Tibial artery (tissue), 4 donors: ENCODE measurements at places on chromosomes 6 and 20.

GRCh38 chr20:19433371-19434350, 221.2 kb downstream of the SLC24A3 start:
- H3K4me1 ChIP-seq: no peaks in the 10 kb centered on the region
- no peak for DNase-seq
- no peaks in the 10 kb centered on the region for H3K36me3 ChIP-seq
- H3K27ac ChIP-seq: no peak overlapping the region
- no peak overlapping the region for H3K4me3 ChIP-seq

GRCh38 chr20:50215101-50215690, 24.6 kb downstream of the CEBPB start:
- H3K4me1 ChIP-seq: peaks cover 20% of the 10 kb centered on the region
- no peak overlapping the region for H3K27ac ChIP-seq
- no peaks in the 10 kb centered on the region for H3K36me3 ChIP-seq
- no peaks in the 10 kb centered on the region for H3K27me3 ChIP-seq
- H3K4me3 ChIP-seq: no peak overlapping the region

DNA sequence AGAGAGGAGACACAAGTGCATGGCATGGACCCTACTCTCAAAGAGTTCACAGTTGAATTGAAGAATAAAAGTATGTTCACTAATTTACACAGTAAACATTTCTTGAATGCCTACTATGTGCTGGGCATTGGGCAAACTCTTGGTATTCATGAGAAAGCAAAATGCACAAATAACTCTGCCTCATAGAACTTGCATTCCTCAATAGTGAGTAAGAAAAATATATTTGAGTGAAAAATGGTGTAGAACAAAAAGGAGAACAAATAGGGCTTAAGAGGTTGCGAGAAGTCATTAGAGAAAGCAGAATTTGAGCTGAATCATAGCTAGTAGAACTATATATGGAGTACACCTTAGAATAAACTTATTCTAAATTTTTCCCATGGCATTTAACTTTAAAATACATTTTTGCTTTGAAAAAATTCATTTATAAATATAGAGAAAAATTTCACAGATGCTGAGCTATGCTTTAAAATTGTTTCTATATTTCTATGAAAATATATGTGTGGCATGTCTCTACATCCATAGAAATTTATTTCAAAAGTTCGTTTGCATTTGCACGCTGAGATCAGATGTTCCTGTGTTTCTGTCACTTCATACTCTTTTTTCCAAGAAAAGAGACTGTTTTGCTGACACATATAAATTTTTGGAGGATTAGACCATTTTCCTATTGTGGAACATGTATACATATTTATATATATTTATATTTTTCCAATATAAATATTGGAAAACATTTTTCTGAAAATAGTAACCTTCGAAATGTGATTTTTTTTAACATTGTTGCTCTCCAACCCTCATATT, 236.1 kb downstream of the KCNQ5 start:
- no peak overlapping the region for H3K4me3 ChIP-seq
- H3K4me1 ChIP-seq: no peaks in the 10 kb centered on the region
- no peaks in the 10 kb centered on the region for H3K27me3 ChIP-seq
- DNase-seq: no peak
- H3K27ac ChIP-seq: no peak overlapping the region
- H3K36me3 ChIP-seq: no peaks in the 10 kb centered on the region

GRCh38 chr20:1815502-1816085, 79.6 kb upstream of the SIRPA start:
- H3K4me1 ChIP-seq: peaks cover 73% of the 10 kb centered on the region
- no peak for DNase-seq
- H3K27me3 ChIP-seq: no peaks in the 10 kb centered on the region
- H3K4me3 ChIP-seq: no peak overlapping the region
- no peaks in the 10 kb centered on the region for H3K36me3 ChIP-seq
- peak overlapping the region; percentile 77 for H3K27ac ChIP-seq

GRCh38 chr6:166751051-166751595, 124.1 kb upstream of the RPS6KA2 start:
- no peak overlapping the region for H3K4me3 ChIP-seq
- no peaks in the 10 kb centered on the region for H3K36me3 ChIP-seq
- no peak overlapping the region for H3K27ac ChIP-seq
- H3K27me3 ChIP-seq: peaks cover 19% of the 10 kb centered on the region
- no peak for DNase-seq
- no peaks in the 10 kb centered on the region for H3K4me1 ChIP-seq

DNA sequence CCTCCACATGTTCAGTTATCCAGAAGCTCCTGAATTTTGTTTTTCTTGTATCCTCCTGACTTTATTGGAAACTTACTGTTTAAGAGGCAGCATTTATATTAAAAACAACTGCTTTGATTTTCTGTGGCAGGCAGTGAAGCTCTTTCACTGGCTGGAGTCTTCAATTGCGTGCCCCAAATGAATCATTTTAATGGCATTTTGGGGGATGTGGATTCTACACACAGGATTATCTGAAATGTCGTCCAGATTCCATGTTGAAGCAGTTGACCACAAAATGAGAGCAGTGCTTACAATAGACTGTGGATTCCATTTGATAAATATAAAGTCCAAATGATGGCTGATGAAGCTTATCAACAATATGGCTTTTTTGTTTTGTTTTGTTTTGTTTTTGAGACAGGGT, 41.0 kb upstream of the HIVEP1 start:
- H3K36me3 ChIP-seq: no peaks in the 10 kb centered on the region
- no peaks in the 10 kb centered on the region for H3K27me3 ChIP-seq
- no peak overlapping the region for H3K4me3 ChIP-seq
- no peak for DNase-seq
- H3K4me1 ChIP-seq: no peaks in the 10 kb centered on the region

DNA sequence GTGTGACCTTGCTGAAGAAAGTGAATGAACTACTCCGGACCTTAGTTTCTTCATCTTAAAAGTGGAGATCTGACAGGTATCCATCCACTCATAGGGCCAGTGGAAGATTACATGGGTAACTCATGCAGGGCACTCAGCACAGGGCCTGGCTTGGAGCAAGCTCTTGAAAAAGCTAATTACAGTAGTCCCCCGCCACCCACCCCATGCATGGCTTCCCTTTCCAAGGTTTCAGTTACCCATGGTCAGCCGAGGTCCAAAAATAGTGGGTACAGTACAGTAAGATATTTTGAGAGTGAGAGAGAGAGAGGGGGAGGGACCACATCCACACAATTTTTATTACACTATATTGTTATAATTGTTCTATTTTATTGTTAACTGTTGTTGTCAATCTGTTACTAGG, 7.1 kb upstream of the PMEPA1 start:
- H3K27me3 ChIP-seq: no peaks in the 10 kb centered on the region
- peaks cover 63% of the 10 kb centered on the region for H3K4me1 ChIP-seq
- peak overlapping the region; percentile 77 for H3K27ac ChIP-seq
- H3K36me3 ChIP-seq: no peaks in the 10 kb centered on the region
- no peak for DNase-seq

DNA sequence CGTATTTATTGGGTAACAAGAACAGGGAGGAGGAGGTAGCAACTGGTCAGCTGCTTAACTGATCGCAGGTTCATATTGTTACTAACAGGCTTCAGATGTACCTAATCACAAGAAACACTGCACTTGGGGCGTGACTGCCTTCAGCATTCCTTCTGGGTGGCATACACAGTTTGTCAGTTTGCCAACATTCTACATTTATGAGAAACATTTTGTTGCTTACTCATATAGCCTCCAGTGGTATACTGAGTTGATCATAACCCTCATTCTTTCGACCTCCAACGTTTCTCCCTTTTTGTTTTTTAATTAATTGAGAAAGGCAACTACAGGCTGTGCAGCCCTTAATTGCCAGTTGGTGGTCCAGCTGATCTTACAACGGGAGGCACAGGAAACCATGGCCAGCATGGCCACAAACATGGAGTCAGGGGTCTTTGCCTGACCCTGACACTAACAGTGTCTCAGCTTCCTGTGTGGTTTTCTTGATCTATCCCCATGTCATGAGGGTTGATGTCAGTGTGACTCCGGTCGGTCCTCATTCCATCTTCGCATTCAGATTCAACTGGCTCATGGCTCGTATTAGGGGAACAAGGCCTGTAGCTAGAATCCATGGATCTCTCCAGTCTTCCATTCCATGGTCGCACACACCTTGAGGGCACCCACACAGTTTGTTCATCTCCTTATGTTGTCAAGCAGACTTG, 9.4 kb downstream of the EPB41L2 start:
- H3K27ac ChIP-seq: no peak overlapping the region
- no peak overlapping the region for H3K4me3 ChIP-seq
- no peaks in the 10 kb centered on the region for H3K27me3 ChIP-seq
- DNase-seq: no peak

GRCh38 chr6:15817100-15817499, 154.3 kb upstream of the DTNBP1 start:
- no peaks in the 10 kb centered on the region for H3K27me3 ChIP-seq
- no peak overlapping the region for H3K27ac ChIP-seq
- no peak for DNase-seq

DNA sequence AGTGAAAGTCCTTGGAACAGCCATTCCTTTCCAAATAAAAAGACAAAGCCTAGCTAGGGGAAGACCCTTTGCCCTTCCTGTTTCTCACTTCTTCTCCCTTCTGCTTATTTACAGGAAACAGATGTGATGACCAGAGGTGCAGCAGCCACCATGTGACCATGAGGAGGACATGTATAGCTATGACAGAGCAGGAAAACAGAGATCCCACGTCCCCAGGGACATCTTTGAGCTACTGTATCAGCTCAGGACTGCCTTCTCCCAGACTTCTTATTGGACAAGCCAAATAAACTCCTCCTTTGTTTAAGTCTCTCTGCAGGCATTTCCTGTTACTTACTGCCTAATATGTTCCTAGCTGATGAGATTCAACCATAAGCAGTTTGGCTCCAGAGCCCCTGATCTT, 133.1 kb upstream of the MLN start:
- H3K4me3 ChIP-seq: no peak overlapping the region
- H3K27ac ChIP-seq: no peak overlapping the region
- no peak for DNase-seq
- no peaks in the 10 kb centered on the region for H3K36me3 ChIP-seq

GRCh38 chr6:45663251-45664221, 285.8 kb upstream of the SUPT3H start:
- DNase-seq: peak; percentile 47
- no peak overlapping the region for H3K27ac ChIP-seq
- H3K36me3 ChIP-seq: no peaks in the 10 kb centered on the region

- peaks cover 5% of the 10 kb centered on the region for H3K36me3 ChIP-seq
- no peaks in the 10 kb centered on the region for H3K27me3 ChIP-seq
- no peak for DNase-seq
- H3K4me1 ChIP-seq: no peaks in the 10 kb centered on the region
- H3K4me3 ChIP-seq: no peak overlapping the region
These were observed 16.5 kb upstream of the EFHC1 start for GRCh38 chr6:52403627-52404026.

DNA sequence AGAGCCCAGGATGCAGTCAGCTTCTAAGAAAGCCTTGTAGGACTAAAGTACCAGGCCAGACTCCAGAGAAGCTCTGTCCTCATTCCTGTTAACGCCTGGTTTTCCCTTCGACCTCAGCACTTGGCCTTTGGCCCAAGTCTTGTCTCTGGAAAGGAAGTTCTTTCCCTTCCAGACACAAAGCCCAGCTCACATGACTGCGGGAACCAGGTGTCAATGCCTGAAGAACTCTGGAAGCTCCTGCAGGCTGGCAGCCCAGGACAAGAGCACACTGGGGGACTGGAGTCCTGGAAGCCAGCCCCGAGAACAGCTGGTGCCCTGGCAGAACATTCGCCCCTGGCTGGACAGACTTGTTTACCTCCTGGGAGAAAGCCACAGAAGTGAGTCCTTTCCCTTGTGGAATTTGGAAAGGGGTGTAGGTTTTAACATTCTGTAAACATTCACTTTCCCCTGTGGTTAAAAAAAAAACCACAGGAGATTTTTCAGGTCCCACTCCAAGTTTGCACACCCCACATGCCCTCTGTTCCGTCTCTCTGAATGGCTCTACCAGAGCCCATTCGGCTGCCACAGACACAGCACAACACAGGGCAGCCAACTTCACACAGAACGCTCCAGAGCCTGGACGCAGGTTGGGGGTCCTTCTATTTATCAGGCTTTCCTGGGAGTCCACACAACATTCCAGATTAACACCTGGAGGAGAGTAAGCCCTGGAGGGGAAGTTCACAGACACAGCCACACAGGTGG, 18.1 kb downstream of the ACSS1 start:
- H3K4me1 ChIP-seq: peaks cover 92% of the 10 kb centered on the region
- DNase-seq: peak; percentile 98
- no peaks in the 10 kb centered on the region for H3K27me3 ChIP-seq

- H3K4me1 ChIP-seq: no peaks in the 10 kb centered on the region
- peak; percentile 49 for DNase-seq
- H3K36me3 ChIP-seq: no peaks in the 10 kb centered on the region
- no peak overlapping the region for H3K4me3 ChIP-seq
These were observed 148.8 kb upstream of the RPS6KA2 start for GRCh38 chr6:166775923-166776220.

DNA sequence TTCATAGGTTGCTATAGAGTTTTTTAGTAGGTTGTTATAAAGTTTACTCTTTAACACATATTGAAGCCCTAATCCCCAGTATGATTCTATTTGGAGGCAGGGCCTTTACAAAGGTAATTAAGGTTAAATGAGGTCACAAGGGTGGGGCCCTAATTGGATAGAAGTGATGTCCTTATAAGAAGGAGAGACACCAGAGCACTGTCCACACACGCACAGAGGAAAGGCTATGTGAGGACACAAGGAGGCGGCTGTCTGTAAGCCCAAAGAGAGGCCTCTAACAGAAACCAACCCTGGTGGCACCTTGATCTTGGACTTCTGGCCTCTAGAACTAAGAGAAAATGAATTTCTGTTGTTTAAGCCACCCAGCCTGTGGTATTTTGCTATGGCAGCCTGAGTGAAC, 98.5 kb downstream of the GJA10 start:
- DNase-seq: no peak
- H3K4me3 ChIP-seq: no peak overlapping the region
- H3K27me3 ChIP-seq: no peaks in the 10 kb centered on the region

DNA sequence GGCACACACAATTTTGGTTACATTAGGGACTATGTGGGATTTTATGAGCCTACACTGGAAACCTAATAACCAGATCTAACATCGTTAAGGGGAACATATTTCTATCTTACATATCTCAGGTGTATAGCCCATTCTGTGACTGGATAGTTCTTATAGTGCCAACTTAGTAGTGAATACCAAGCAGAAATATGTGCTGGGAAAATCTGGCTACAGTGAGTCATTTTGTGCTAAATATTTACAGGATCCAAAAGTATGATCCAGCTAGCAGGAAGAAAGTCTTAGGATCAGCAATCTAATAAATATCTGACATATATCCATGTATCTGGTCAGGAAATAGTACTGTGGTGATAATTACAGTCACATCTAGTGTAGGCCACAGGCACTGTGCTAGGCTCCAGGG, 94.6 kb upstream of the INSM1 start:
- H3K27me3 ChIP-seq: no peaks in the 10 kb centered on the region
- no peak overlapping the region for H3K27ac ChIP-seq
- DNase-seq: no peak
